Peyer's patch (tissue), 4 donors: ENCODE measurements at places on chromosomes 13 and 19.

GRCh38 chr19:34662919-34663318 is 14.0 kb downstream of the SCGB2B2 start:
- peak; percentile 21 for DNase-seq

- DNase-seq = no peak
Observed at GRCh38 chr19:55315956-55316525, 9.1 kb downstream of the TMEM150B start.

- DNase-seq = no peak
Observed at GRCh38 chr13:50119591-50119990, 104.3 kb downstream of the KCNRG start.

GRCh38 chr19:39401070-39401548 is 5.5 kb upstream of the ZFP36 start:
- no peak for DNase-seq

DNA sequence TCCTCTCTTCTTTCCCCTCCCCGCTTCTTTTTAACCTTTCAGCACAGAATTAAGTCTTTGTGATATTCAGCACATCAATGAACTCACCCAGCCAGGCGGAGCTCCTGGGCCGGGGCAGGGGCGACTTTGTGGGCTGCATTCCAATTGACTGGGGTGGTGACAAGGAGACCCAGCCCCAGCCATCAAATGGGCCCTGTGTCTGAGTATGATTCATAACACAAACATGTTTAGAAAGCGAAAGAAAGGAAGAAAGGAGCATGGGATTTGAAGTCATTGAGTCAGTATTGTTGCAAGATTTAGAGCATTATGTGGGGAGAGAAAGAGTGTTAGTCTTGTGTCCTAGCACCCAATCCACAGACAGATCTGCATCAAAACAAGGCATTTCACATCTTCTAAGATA is 185.3 kb downstream of the LHFPL6 start:
- DNase-seq = no peak

GRCh38 chr19:47626238-47626637 is 17.3 kb downstream of the BICRA start:
- DNase-seq = no peak

GRCh38 chr19:13010992-13011652 is 15.8 kb downstream of the NFIX start:
- no peak for DNase-seq

GRCh38 chr19:17648097-17648660 is 40.0 kb downstream of the UNC13A start:
- DNase-seq = no peak

- no peak for DNase-seq
Observed at GRCh38 chr13:98350746-98351330, 173.8 kb upstream of the RNF113B start.

DNA sequence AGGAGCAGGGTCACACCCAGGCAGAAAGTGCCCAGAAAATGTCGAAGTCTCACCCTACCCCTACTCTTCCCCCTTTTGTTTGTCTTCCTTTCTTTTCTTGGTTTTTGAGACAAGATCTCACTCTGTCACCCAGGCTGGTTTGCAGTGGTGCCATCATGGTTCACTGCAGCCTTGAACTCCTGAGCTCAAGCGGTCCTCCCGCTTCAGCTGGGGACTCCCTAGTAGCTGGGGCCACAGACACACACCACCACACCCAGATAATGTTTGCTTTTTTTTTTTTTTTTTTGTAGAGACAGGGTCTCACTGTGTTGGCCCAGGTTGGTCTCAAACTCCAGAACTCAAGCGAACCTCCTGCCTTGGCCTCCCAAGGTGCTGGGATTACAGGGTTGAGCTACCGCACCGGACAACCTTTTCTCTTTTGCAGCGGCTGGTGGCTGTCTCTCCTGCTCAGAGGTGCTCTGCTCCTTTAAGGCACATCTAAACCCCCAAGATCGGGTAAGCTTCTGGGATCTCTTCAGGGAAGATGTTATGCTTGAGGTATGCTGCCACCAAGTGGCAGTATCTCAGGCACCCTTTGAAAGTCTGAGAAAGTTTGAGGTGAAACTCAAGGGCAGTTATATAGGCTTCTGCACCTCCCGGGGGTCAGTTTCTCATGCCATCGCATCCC is 22.4 kb upstream of the EBI3 start:
- DNase-seq = no peak

DNA sequence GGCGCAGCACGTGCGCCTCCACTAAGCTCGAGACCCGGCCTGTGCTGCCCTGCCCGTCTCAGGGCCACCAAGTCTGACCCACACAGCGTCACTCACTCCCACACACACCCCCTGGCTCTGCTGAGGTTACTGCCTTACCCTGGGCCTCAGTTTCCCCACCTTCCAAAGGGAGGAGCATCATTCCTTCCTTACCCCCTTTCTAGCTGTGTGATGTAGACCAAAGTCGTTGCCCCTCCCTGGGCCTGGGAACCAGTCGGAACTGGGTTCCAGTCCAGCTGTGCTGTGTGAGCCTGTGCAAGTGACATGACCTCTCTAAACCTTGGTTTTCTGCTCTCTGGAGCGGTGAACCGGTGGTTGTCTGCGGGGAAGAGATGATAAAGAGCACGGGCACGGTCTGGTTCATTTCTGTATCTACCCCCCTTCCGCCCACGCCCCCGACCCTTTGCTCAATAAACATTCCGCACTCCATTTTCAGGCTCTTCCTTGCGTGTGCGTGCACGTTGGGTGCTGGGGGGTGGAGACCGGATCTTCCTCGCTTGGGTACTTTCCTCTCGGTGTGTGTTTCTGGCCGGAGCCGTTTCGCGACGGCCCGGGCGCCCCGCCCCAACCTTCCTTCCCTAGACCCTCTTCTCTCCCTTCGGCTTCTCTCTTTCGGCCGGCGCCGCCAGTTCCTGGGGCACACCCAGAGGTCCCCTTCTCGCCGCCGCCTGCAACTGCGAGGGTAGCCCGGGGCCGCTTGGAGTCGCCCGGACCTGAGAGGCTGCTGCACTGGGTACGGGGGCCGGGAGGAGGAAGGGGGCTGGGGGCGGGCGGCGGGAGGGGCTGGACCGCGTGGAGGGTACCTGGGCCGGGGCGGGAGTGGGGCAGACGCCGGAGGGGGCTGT is at the start of gene ZNF581:
ZNF581 (plus strand) TSS at position 647 of the 884 bp plus-strand sequence. CDS start 923 bp downstream, outside the sequence.
- DNase-seq = peak; percentile 90

DNA sequence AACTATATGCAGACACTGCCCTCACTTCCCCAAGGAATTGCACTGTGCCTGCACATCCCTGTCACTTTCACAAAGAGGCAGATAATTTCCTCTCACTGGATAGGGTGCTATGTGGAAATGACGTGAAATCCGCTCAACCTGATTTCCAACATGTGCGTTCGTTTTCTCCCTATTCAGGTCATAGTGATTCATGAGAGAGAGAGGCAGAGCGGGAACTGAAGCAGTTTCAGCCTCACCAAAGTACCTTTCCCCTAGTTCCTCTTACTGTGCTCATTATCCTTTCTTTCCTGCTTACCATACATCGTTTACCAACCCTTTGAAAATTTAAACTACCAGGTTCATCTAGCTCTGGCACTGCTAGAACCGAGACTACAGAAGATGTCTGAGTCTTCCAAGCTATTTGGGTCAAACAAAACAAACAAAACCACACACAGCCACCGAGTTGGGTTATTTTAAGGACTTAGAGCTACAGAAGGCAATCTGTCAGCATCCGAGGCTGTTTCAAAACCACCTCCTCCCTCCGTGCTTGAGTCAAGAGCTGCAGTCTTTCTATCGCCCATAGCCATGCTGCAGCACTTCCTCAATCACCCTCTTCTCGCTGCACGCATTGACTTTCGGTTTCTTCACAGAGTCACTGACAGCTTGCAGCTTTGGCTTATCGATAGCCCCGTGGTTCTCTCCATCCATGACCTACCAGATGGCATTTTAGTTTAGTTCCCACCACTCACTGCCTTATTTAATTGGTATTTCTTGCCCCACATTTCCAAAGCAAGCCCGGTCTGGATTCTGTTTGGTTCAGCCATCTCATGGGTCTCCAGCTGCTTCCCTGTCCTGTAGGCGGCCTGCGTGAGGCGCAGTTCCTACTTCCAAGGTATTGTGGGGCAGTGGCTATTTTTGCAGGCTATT is 1395.8 kb downstream of the EFNB2 start:
- DNase-seq = no peak

DNA sequence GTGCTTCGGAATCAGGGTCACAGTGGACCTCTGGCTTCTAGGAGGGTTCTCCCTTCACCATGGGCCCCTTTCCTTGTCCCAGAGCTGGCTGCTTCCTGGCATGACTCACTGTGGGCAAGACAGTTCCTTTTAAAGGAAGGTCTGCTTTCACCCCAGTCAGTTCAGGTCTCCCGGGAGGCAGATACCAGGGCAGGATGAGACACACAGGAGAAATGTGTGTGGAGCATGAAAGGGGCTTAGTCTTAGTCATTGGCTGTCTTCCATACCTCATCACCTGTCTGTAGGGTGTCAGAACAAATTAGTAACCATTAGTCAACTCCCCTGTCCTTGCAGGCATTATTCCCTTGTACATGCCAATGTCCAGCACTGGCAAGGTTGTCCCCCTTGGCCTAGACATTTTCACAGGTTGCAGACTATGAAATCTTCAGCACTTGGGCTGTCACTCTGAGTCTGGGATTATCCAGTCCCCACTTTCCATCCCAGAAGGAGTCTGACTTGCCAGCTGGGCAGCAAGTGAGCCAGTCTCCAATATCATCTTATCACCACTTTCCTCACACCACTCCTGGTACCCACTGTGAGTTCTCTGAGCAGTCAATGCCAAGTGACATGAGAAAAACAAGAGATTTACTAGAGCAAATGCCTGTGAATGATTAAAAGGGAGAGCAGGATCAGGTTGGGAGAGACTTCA is 76.8 kb upstream of the MEDAG start:
- no peak for DNase-seq

- DNase-seq = no peak
Observed at GRCh38 chr13:113740661-113741060, 18.4 kb upstream of the TMEM255B start.

DNA sequence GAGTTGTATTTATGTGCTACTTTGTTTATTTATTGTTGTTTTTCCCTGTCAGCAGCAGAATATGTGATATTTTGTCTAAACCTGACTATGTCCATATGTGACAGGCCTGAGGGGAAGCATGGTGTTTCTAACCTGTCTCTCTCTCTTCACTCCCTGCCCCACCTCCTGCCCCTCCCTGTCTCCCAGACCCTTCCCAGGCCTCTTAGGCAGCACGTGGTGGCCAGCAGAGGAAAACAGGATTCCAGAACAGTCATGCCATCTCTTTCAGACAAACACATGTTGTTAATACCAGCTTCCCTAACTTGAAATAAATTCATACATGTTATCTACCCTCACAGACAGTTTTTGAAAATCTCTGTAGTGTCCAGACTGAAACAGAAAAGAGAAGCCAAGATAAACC is 31.0 kb upstream of the ATP11A start:
- DNase-seq = no peak

DNA sequence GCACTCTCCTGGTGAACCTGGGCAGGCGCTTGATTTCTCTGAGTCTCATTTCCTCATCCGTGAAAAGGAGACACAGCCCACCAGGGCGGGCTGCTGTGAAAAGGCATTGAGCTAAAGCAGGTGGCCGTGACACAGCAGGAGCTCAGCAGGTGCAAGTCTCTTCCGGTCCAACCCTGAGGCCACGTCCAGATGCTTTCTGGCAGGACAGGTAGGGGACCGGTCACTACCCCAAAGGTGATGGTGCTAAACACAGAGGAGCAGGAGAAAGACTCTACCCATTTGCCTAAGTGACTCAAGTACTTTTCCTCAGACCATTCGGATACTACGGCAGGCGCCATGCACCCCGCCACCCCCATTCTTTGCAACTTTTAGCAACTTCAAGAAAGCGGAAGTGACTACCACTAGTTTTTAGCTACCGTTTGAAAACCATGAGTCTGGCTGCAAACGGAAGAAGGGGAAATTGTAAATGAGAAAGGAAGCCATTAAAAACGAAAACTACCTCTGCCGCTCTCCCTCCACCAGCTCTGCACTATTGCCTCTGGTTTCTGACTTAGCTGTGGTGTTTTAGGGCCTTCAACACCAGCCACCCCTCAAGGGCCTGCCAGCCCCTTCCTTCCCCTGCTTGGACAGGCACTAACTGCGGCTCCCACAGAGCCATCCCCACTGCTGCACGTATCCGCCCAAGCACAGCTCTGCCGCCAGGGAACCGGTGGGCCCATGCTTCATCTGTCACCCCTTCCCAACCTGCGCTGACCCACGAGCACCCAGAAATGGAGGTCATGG is 4.8 kb downstream of the PPP6R1 start:
- no peak for DNase-seq

DNA sequence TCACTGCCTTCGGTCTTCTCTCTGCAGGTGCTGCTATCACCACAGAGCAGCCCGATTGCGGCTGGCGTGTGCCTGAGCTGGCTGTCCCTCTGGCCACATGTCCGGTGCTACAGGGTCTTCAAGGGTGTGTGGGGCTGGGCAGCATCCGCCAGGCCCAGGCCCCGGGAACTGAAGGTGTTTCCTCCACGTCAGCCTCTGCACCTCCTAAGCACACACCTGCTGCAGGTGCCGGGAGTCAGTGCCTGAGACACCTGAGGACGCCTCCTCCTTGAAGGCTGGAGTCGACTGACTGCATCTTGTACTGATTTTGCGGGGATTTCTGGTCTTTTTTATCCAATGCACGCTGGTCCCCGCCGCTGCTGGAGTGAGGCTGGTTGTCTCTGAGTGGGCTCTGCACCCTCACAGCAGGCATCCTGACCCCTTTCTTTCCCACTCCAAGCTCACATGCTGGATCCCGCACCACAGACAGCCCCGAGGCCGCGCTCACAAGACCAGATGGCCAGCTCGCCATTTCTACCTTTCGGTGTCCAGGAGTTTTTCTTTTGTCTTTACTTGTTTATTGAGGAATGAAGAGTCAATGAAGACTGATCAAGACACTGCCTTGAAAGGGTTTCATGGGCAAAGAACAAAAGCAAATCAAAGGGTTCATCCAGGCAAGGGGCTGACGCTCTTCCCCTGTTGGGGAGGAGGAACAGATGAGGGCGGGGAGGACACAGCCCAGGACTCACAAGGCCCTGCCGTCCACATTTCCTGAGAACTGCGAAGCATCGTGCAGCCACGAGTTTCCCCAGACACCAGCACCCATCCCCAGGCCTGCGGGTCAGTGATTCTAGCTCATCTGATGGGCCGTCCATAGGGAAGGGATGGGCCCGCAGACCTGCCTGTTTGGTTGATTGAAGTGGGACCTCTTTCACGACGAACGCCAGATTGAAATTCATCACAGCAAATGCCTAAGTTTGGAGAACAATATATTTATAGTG is 203.8 kb upstream of the SOX1 start:
- DNase-seq = no peak
